SHP77 treated with DMSO at 0.1 percent for 48 hours (cell line): ENCODE measurements at places on chromosomes 3 and 15.

- no peak for DNase-seq
These were observed 6.4 kb upstream of the AGBL1 start for GRCh38 chr15:86073281-86073680.

- no peak for DNase-seq
These were observed 143.0 kb downstream of the RYR3 start for GRCh38 chr15:33453761-33454160.

GRCh38 chr3:67176396-67176795 lies 178.3 kb downstream of the KBTBD8 start:
- DNase-seq: no peak

GRCh38 chr3:190301591-190301990 lies 20.7 kb downstream of the CLDN1 start:
- DNase-seq: no peak

GRCh38 chr15:25875566-25875965 lies 12.4 kb upstream of the ATP10A start:
- no peak for DNase-seq

DNA sequence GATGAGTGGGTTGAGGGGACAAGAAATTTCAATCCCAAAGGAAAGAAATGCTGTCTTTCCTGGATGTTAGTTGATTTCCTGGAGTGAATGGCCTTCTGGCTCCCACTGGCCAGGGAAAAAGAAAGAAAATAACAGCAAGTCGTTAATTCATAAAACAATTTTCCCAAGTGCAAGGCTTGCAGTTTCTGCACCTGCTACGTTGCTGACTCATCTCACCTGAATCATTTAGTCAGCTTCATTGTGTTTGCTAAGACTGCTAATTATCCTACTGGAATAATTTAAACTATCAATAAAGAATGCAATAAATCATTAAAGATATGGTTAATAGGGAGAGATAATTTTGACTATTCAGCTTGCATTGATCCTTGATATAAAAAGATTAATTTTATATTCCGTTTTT lies 387.6 kb downstream of the ROBO2 start:
- DNase-seq: no peak

DNA sequence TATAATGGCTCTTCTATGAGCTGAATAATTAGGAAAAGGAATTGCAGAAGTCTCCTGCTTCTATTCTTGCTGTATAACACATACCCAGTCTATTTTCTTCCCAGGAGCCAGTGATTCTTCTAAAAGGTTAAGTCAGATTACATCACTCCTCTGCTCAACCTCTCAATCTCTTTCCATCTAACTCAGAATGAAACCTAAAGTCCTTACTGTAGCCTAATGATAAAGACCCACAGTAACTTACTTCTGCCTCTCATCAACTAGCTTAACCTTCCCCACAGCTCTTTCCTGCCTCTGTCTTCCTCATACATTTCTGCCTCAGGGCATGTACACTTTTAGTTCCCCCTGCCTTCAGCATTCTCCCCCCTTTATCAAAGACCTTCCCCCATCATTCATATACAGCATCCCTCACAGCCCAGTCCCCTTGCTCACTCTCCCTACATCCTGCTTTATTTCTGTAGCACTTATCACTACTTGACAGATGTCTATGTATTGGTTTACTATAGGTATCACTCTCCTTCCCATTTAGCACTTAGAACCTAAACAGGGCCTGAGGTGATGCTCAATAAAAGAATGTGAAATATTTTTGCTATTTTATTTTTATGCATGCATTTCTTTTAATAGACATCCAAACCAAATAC lies 28.5 kb upstream of the CMTM6 start:
- DNase-seq: no peak

GRCh38 chr3:1056744-1057143 lies 36.1 kb upstream of the CNTN6 start:
- DNase-seq: no peak

DNA sequence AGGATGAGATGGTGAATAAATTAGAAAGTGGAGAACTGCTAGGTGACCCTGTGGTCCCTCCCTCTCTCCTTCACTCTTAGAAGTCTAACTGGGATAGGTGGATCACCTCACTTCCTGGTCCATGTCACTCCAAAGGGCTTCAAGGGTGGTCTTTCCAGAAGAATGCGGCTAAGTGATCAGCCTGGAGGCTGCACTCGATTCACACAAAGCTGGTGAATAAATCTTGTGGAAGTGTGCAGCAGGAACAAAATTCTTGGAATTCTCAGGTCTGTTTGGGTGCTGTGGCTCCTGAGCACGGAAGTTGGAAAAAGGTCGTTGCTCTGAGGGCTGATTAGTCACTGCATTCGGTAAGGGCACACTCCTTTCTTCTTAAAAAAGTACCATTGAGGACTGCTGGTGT lies 46.3 kb downstream of the GASK1A start:
- DNase-seq: no peak

DNA sequence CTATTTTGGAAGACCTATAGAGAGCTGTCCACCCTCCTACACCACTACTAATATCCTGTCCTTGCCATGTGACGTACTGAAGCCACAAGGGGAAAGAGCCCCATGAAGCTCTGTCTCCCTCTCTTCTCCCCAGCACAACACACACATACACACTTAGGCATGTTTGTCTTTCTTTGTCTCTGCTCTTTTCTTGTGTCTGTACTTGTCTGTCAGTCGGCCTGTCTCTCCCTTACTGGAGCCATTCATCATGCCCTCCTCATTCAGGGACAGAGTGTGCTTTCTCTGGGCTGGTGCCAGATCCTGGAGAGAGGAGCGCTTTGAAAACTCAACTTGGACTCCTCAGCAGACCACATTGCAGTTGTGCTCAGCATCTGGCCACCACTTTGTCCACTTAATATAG lies 47.6 kb downstream of the PSMD6 start:
- DNase-seq: no peak

DNA sequence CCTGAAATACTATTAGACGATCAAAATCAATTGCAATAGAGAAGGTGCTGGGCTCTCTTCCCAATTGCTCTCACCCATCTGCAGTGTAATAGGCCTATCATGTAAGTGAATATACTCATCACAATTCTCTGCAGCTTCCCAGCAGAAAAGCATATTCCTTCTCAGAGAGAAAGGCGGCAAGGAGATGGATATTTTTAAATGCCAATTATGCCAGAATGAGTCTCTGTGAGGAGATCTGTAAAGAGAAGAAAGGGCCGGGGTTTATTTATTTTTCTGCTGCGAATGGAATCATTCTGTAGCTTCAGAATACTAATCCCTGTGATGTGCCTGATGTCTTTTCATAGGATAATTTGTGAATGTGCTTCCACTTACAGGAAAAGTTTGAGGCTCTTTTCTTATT lies 112.0 kb downstream of the APBA2 start:
- no peak for DNase-seq

GRCh38 chr3:15211937-15212336 lies 5.9 kb downstream of the CAPN7 start:
- no peak for DNase-seq

DNA sequence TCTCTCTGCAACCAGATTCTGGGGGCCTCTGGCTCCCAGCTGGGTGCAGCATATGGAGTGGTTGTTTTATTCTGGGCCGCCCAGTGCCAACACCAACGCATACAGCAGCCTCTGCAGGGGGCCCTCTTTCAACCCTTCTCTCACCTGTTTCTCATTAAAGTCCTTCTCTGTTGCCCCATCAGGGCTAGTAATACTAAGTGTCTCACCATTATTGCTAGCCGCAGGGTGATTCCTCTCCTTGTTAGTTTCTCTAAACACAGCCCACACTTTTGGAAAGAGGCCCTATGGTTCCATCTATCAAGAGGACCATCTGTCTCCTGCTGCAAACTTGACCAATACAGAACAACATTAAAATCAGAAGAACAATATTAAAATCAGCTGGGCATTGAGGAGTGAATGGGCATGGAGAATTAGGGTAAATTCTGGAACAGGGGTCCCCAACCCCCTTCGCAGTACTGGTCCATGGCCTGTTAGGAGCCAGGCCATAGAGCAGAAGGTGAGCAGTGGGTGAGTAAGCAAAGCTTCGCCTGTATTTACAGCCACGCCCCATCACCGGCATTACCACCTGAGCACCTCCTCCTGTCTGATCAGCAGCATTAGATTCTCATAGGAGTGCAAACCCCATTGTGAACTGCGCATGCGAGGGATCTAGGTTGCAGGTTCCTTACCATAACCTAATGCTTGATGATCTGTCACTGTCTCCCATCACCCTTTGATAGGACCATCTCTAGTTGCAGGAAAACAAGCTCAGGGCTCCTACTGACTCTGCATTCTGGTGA lies 36.5 kb downstream of the ALS2CL start:
- no peak for DNase-seq

DNA sequence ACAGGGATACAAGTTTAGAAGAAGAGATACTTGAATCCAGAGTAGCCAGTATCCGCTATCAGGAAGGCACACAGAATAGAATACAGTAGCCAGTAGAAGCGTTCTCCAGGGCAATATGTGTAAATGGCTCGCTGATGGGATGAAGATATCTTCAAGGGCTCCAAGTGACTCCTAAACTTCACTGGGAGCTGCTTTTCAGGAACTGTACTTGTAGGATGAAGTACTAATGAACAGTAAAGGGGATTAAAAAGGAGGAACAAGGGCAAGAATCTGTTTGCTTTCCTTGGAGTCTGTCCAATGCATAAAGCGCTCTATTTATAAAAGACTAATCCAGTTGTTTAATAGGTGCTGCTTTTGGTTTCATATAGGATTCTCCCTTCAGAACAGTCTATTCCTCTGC lies 78.4 kb downstream of the THRB start:
- no peak for DNase-seq

DNA sequence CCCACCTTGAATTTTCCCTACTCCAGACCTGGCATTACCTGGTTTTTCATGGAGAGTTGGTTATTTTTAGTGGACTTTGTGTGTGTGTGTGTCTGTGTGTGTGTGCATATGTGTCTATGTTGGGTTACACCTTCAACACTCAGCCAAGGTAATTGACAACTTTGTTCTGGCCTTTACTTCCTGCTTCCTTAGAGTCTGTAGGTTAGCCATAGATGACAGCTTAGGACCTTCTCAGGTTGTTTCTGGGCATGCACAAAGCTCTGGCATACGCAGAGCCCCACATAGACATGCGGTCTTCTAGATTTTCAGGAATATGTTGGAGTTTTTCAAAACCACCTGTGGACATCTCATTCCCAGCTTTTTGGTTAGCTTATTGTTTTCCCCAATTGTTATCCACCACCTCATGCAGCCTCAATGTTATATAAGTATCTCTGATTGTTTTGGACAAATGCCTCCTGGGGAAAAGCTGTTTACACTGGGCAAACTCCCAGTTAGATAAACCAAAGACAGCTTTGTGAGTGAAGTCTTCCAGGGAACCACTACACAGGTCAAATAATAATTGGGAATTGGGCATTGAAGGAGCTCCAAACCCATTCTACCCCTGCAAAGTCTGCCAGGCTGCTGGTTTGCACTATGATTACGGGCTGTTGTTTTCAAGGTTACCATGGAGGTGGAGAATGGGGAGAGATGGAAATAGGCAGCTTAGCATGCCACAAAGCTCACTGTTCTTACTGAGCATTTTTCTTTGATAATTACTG lies 201.2 kb downstream of the ADAMTSL3 start:
- no peak for DNase-seq

DNA sequence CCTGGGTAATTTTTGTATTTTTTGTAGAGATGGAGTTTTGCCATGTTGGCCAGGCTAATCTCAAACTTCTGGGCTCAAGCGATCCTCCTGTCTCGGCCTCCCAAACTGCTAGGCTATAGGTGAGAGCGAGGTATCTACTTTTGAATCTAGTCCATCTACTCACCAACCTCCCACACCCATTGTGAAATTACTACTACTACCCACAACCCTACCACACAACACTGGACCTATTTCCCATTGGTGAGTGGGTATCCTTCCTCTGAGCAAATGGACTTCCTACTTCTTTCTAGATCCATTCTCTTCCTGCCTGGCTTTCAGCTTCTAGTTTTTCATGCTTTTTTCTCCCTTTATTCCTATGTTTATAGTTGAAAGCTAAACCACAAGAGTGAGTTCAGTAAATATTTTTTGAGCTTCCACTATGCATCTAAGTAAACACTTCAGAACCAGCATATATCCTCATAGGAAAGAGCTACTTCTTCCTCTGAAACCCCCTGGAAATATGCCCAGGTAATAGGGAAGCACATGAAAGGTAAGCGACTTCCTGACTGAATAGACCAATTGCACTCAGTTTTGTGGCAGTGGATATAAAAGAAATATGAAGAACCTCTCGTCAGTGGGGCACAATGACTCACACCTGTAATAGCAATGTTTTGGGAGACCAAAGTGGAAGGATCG lies 39.1 kb downstream of the MYO1E start:
- no peak for DNase-seq

DNA sequence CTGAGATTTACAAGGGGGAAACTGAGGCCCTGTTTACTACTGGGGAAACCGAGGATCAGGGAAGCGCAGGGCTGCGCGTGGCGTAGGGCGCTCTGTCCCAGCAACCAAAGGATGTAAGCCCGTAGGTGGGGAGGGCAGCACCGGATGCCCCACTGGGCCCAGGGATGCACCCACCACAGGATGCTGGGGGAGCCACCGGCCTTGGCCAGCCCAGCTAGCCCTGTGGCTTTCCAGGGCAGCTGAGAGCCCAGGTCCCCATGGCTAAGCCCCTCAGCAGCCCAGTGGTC lies 33.4 kb downstream of the RPN1 start:
- DNase-seq: no peak

- DNase-seq: no peak
These were observed 169.6 kb downstream of the EDEM1 start for GRCh38 chr3:5357089-5357488.

- no peak for DNase-seq
These were observed 394.7 kb upstream of the LMCD1 start for GRCh38 chr3:8106921-8107320.

DNA sequence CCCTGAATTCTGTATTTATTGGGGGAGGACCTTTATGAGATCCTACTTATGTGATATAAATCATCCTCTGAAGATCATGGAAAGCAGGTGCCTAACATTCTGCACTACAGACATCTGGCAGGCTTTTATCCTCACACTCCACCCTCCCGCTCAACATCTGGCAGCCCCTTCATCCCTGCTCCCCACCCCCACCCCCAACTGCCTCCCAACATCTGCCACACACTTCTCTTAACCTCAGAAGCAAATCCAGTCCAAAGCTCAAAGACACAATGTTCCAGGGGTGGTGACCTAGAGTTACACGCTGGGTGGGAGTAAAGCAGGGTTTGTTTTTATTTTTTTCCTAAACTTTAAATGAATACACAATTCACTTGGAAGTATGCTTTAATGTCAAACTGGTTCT lies 184.5 kb upstream of the ATP11B start:
- DNase-seq: no peak

DNA sequence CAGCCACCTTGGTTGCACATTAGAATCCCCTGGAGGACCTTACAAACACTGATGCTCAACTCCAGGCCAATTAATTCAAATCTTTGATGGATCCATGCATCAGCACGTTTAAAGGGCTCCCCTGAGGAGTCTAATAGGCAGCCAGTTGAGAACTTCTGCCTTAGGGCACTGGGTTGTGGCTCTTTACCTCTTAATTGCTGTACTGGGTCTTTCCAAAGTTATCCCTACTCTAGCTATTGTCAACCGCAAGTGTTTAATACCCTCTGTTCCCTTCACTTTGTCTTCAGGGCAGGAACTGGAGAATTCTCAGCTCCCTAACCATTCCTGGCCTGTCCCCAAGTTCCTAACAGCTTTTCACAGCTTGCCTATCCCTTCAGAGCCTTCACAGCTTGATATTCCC lies 15.0 kb upstream of the FAM174B start:
- no peak for DNase-seq
